ENCODE measurements at places on chromosomes 6 and 20. TPM values are rescaled to one million over a fixed set of nuclear protein-coding genes. Genes with fewer than 3 reads are reported as not detected.

UBD gene
- not detected for total RNA-seq

PPP1R14C gene
- total RNA-seq, result 7.8 TPM

ISM1 gene
- not detected for total RNA-seq

SLC26A8 gene
- total RNA-seq, result not detected

RAMACL gene
- total RNA-seq, result 0.72 TPM

PRSS16 gene
- total RNA-seq, result not detected

ERVFRD-1 gene
- not detected for total RNA-seq

SLC44A4 gene
- total RNA-seq, result not detected

SYCP2L gene
- not detected for total RNA-seq

VGLL2 gene
- not detected for total RNA-seq

DEFB124 gene
- not detected for total RNA-seq

SAYSD1 gene
- 12.5 TPM for total RNA-seq

SGK2 gene
- not detected for total RNA-seq

ZC3H12D gene
- 1.6 TPM for total RNA-seq

MYCT1 gene
- total RNA-seq, result 2.7 TPM

HIVEP2 gene
- 13.9 TPM for total RNA-seq

TRAM2 gene
- 160 TPM for total RNA-seq

CCN5 gene
- 5.8 TPM for total RNA-seq

HLA-DMB gene
- total RNA-seq, result not detected

BMP6 gene
- total RNA-seq, result 30.6 TPM

C6orf132 gene
- 1.3 TPM for total RNA-seq

E2F1 gene
- total RNA-seq, result 5.2 TPM

HINT3 gene
- 9.2 TPM for total RNA-seq

VIP gene
- total RNA-seq, result not detected

MAS1 gene
- not detected for total RNA-seq

HTR1E gene
- not detected for total RNA-seq

SLC4A11 gene
- 0.81 TPM for total RNA-seq

HUS1B gene
- total RNA-seq, result not detected

JAG1 gene
- 97.4 TPM for total RNA-seq

OR2J3 gene
- not detected for total RNA-seq

BPI gene
- not detected for total RNA-seq

RNGTT gene
- total RNA-seq, result 10.5 TPM

PDE7B gene
- total RNA-seq, result 49.5 TPM

CST7 gene
- not detected for total RNA-seq

GSTA2 gene
- not detected for total RNA-seq

CLPSL1 gene
- not detected for total RNA-seq

Data from cardiac atrium fibroblast (primary cell).